ENCODE measurements at places on chromosomes 1 and 21.

DNA sequence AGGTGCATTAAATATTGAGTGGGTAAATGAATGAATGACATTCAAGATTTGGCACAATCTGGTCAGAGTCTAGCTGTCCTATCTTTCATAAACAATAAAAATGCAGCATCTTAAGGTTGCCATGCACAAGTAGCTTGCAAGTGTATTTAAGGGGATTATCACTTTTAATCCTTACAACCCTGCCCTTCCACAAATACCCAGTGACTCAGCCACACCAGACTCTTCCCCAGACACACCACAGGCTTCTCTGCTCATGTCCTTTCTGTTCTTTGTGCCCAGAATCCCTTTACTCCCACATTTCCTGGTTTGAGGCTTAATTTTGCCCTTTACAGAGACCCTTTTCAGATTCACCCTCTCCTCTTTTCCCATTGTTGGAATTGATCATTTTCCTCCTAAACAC lies 59.8 kb downstream of the KIRREL1 start:
- no peak for DNase-seq

- DNase-seq: no peak
Observed at GRCh38 chr1:216929870-216930582, 206.8 kb upstream of the ESRRG start.

DNA sequence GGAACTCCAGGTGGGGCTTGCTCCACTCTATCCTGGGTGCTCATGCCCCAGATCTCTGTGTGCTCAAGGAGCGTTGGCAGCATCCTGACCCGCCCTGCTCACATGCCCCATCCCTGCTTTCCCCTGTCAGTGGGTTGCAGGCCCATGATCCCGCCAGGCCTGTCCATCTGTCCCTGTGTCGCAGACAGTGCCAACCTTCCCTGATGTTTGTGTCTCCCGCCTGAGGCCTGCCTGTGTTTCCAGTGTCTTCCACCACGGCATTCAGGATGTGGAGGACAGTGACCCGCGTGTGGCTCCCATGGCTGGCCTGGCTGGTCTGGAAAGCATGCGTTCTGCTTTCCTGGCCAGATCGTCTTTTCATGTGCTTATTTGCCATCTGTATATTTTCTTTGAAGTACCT lies 82.9 kb downstream of the PCBP3 start:
- DNase-seq: no peak

DNA sequence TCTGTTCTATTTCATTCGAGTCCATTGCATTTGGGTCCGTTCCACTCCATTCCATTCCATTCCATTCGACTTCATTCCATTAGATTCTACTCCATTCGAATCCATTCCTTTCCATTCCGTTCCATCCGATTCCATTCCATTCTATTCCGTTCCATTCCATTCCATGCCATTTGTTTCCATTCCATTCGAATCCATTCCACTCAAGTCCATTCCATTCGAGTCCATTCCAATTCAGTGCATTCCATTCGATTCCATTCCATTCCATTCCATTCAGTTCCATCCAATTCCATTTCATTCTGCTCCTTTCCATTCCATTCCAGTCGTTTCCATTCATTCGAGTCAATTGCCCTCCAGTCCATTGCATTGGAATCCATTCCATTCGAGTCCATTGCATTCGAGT lies 2603.7 kb upstream of the TPTE start:
- DNase-seq: no peak

DNA sequence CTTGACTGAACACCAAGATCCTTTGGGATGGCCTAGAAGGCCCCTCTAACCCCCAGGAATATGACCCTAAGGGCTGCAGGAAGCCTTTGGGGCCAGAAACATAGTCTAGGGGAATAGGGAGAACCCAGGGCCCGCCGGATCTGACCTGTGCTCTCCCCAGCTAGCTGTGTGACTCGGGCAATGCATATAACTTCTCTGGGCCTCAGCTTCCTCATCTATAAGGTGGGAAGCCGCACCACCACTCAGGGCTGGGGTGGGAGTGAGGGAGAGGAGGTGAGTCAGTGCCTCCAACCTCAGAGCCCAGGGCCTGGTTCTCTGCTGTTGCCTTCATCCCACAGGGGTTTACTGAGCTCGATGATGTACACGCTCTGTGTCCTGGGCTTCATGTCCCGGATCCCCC lies 434.4 kb downstream of the PTPRU start:
- no peak for DNase-seq

- no peak for DNase-seq
Observed at GRCh38 chr1:193321242-193321840, 134.9 kb upstream of the B3GALT2 start.

- DNase-seq: no peak
Observed at GRCh38 chr1:201436393-201436792, 14.9 kb upstream of the TNNI1 start.
